Stimulated activated CD8-positive, alpha-beta memory T cell treated with anti-CD3 and anti-CD28 coated beads, Interleukin-12 subunit alpha, Interleukin-12 subunit beta, amount 100 ng/mL, for 4 hours (primary cell): ENCODE measurements at places on chromosomes 7 and 10.

- DNase-seq = no peak
Measured at GRCh38 chr10:131899116-131899690, 1.6 kb upstream of the PPP2R2D start.

- DNase-seq = no peak
Measured at GRCh38 chr10:68560186-68560942, at the start of gene TET1. TSS of gene TET1 (plus strand) at chr10:68560337. CDS start at chr10:68572339, 12,002 bp downstream.

DNA sequence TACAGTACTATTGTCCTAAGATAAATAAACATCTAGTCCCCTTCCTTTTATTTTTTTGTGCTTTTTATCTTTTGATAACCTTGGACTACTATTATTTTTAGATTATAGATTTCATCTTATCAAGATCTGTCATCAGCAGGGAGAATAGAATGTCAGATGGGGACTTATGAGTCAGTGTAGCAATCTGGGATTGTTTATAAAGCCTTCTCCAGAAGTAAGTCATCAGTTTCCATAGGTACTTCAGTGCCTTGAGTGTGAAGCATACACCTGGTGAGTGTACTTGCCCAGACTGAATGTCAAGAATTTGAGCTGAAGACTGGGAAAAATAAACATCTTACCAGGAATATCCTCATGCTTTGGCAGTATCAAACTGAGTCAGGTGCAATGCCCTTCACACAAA is 2.1 kb downstream of the CASD1 start:
- no peak for DNase-seq

GRCh38 chr7:47826754-47827153 is 121.5 kb downstream of the PKD1L1 start:
- no peak for DNase-seq

DNA sequence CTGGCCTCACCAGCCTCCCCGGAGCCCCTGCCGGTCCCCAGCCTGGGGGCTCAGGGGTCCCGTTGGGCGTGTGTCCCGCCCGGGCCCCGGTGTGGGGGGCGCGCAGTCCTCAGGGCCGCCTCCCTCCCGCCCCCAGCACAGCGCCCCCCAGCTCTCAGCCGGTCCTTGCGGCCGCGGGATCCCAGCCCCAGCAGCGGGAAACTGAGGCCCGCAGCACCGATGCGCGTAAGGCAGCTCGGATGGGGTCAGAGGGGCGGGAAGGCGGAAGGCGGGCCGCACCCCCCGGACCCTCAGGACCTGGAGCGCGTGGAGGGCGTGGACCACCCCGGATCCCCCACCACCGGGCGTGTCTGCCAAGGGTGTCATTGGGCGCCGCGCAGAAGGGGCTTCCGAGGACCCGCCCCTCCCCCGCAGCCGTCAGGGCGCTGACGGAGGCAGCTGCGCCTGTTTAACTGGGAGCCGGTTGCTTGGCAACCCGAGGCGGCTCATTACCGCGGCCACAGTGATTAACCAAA is 14.9 kb downstream of the UNCX start:
- DNase-seq = no peak

DNA sequence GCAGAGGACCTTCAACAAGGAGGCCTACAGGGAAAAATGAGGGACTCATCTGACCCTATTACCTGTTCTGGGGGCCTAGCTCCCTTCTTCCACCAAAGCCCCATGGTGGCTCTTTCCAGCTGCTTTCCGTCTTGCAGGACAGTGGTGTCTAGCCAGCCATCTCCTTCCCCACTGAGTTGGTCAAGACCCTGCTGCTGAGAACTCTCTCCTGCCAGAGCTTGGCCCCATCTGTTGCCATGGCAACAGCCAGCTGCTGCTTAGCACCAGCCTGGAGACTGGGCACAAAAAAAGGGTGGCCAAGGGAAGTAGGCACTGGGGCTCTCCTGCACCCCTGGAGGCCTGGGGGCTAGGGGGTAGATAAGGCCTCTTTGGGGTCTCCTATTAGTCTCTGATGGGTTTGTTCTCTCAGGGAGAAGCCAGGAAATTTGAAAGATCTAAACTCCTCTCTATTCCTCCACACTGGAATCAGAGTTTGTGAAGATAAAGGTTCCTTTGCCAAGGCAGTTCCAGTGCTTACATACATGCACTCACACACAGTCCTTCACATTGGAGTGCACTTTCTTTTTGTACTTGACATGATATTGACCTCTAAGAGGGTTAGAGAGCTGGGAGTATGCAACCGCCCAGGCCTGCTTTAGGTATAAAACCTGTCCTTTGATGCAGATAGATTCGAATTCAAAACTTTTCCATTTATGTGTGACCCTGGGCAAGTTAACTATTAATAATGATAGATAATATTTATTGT is 15.8 kb downstream of the TSPAN33 start:
- no peak for DNase-seq

DNA sequence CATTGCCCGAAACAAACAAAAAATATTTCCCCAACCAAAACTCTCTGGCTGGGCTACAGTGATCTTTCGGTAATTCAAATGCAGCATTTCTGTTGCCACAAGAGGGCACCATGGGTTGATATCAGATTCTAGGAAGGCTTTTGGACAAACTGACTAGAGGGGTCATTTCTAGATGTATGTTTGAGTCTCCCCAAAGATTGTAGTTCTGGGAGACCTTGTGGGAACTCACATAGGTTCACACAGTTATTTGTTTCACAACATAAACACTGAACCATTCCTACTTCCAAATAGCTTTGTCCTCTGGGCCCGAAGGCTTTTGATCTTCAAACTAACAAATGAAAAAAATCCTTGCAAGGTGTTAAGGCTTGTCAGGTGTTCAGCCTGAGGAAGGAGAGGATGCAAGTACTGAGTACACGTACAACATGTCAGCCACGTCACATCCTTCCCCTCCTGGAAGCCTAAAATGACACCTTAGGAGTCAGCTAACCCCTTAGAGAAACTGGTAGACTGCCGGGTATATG is 37.0 kb upstream of the IL15RA start:
- DNase-seq = peak; percentile 17

GRCh38 chr7:155395176-155395797 is 62.6 kb upstream of the EN2 start:
- DNase-seq = no peak

- no peak for DNase-seq
Measured at GRCh38 chr10:99629625-99629978, 9.4 kb upstream of the SLC25A28 start.

DNA sequence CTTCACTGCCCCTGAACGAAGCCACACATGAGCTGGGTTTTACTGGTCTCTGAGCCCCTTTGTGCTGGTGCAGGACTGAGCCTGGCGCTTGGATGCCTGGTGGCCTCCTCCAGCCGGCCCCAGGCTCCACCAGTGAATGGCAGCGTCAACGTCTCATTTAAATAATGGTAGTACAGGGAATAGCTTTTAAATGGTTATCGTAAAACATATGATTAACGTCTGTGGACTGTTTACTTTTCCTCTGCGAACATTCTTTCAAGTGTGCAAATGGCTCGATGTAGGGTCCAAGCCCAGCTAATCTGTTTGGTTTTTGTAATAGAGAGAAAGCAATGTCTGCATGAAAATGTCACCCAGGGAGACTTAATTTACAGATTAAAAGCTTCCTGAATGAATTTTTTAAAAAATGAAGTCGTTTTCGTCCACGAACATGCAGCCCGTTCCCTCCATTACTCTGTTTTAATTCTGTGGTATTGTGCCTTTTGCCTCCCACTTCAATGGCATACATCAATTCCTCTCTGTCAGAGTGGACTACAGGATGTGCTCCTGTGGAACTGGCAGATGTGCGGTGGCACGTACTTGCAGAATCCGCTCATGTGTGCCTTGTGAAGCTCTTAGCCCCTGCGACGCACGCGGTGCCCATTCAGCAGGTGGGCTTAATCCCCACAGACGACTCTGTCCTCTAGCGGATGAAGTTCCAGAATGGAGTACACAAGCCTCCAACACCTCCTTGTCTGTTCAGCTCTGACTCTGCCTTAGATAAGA is 192.7 kb downstream of the TCF7L2 start:
- DNase-seq = no peak

- no peak for DNase-seq
Measured at GRCh38 chr7:16651396-16652239, 5.6 kb downstream of the BZW2 start.

DNA sequence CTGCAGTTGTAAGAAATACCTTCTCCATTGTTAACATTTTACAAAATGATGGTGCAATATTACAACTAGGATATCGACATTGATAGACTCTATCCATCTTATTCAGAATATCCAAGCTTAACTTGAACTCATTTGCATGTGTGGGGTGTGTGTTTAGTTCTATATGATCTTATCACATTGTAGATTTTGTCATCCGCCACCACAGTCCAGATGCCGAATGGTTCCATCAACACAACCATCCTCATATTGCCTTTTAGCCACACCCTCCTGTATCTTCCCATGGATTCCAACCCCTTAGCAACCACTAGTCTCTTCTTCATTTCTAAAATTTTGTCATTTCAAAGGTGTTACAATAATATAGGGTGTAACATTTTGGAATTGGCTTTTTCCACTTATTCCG is 452.9 kb upstream of the AKR1E2 start:
- no peak for DNase-seq

- DNase-seq = no peak
Measured at GRCh38 chr7:37330775-37331174, 117.9 kb downstream of the ELMO1 start.

DNA sequence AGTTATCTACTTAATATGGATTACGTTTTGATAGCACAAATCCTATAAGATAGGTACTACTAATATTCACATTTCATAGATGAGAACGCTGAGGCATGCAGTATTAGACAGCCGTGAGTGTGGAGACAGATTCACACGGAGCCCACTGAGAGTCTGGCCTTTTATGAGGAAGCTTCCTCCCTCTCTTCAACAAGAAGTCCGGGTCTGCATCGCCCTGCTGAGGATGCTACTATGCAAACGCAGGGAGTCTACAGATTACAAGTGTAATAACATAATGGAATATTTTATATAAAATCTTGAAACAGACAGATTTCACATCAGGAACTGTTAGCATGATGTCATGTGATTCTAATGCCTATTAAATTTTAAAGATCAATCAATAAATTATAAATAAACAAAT is 255.9 kb upstream of the GLI3 start:
- no peak for DNase-seq

- no peak for DNase-seq
Measured at GRCh38 chr7:24197852-24198251, 86.1 kb upstream of the NPY start.

- DNase-seq = no peak
Measured at GRCh38 chr10:123536176-123536845, 129.8 kb upstream of the GPR26 start.

DNA sequence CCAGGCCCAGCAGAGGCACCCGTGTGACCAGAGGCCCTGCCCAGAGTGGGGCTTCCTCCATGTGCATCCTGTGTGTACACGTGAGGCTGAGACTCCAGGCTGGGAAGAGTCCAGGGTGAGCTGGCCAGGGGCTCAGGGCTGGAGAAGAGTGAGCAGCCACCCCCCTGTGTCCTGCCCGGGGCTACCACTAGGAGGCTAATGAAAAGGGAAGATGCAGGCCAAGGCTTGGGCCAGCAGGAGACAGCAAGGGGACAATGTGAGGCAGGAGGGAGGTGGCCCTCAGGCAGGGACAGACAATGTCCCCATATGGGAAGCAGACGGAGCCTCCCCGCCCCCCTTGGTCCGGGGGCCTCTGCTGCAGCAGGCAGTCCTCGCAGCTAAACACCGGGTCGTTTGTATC is 102.0 kb downstream of the HIF1AN start:
- DNase-seq = no peak

DNA sequence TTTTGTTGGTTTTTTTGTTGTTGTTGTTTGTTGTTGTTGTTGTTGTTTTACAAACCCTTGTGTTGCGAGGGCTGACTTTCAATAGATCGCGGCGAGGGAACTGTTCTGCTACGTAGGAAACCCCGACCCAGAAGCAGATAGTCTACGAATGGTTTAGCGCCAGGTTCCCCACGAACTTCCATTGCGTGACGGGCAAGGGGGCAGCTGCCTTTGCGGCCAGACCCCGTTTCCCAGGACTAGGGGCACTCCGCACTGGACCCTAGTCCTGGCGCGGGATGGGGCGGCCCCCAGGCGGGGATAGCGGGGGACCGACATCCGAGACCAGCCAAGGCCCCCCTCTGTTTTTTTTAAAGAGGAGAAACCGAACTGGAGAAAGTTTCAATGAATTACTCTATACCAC is 119.6 kb downstream of the LRRTM3 start:
- DNase-seq = no peak

- DNase-seq = no peak
Measured at GRCh38 chr10:48762064-48763042, 77.7 kb downstream of the WDFY4 start.

DNA sequence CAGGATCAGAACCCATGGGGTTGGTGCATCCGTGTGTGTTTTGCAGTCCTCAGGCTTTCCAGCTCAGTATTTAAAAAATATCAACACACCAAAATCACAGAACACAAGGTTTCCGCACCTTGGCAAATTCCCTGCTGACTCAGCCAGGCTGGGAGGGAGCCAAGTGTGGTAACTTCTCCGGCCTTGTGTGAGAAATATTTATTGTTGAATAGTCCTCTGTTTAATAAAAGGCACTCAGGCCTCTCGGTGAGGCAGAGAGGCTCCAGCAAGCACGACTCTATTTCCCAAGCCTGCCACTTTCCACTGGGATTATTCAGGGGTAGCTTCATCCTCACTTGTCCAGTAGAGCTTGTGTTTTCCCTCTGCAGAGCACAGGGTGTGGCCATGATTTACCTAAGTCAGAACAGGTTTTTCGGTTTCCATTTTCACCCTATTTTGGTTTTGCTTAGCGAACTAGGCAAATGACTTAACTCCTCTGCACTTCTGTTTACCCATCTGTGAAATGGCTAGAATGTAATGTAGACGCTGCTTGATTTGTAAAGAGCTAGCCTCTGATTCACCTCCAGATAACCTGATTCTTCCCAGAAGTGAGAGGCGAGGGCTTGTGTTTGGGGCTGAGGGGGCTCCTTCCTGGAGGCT is 13.0 kb upstream of the CHST15 start:
- no peak for DNase-seq

DNA sequence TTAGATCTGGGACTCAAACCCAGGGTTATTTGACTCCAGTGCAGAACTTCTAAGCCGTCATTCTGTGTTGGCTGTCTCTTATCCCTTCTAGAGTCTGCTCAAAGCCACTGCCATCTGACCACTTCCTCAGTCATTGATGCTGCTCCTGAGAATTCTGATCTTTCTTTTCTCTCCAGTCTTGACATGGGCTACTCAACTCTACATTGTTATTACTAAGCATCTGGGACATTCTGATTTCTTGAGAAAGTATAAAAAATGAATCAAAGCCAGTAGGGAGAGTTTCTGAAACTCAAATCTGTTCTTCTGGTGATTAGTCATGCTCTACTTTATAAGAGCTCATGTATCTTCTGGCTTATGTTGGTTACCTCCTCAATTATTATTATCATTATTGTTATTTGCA is 48.7 kb downstream of the ANK3 start:
- no peak for DNase-seq

- DNase-seq = no peak
Measured at GRCh38 chr10:80870282-80870681, 332.6 kb downstream of the SH2D4B start.
